ENCODE measurements at places on chromosomes 13 and 19.

DNA sequence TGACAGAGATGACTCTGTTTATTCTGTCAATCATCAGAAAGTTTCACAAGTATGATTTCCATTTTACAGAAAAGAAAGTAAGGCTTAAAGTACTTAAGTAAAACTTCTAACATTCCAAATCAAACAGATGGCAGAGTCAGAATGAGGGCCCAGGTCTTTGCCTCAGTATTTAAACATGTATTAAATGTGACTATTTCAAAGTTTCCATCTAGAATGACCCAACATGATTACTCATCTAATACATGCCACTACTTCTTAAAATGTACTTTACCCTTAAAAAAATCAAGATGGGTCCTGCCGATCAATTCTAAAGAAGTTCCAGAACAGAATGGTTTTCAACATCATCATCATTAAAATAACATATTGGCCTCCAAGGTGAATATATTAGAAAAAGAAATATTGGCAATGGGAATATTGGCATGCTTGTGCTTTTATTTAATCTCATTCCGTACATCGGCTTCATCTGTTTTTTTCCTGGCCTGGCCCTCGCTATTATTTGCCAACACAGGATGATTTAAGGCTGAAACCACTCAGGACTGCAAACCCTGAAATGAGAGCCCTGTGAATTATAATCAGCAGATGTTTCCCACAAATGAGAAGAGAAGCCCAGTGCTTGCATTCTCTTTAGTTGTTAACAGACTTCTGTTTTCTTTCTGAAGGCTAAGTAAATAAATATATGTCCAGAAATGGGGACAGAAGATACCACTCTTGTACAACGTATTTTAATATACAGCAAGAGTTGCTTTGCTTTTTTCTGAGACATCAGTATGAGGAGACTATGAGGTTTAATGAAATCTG is 340.0 kb downstream of the DNAJC15 start:
- no peak for DNase-seq

DNA sequence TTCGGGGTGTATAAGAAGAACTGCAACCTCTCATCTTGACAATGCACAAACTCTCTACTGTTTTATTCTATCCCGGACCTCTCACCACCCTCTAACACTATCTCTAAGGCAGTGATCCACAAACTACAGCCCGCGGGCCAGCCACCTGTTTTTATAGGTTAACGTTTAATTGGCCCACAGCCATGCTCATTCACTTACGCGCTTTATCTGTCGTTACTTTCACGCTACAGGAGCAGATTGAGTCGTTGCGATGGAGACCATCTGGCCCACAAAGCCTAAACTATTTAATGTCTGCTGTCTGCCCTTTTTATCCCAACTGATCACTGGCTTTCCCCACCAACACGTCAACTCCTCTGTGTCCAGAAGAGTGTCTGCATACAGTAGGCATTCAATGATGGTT is 158.9 kb downstream of the CACNA1A start:
- DNase-seq, result no peak

DNA sequence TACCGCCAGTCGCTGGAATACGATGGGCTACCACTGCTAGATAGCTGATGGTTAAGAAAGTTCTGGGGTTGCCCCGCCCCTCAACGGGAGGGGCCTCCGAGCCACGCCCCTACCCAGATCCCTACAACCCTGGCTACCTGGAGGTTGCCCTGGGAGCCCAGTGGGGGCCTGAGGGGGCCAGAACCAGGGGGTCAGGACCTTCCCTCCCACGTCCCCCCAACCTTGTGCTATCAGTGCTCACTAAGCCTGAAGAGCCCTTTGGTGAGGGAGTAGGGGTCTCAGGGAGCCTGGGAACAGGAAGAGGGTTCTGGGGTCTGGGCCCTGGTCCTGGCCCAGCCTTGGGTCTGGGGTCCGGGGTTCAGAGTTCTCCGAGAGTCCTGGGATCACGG is 8.9 kb downstream of the OCEL1 start:
- peak; percentile 62 for DNase-seq

DNA sequence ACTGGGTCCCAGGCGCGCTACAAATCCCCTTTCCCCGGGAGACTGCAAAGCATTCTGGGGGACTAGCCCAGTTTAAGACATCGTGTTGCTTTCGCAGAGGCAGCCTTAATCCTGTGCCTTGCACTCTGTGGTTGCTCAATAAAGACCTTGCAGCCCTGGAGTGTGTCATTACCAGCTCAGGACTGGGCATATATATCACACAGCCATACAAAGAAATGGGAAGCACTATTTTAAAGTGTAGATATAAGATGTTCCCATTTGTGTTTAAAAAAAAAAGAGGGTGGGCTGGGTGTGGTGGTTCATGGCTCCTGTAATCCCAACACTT is 11.1 kb downstream of the NAPA start:
- DNase-seq, result no peak

GRCh38 chr19:8329996-8330395 is 8.7 kb downstream of the RPS28 start:
- DNase-seq, result no peak

GRCh38 chr19:35869327-35870123 is 1.2 kb downstream of the APLP1 start:
- DNase-seq, result peak; percentile 83

GRCh38 chr13:109422161-109422560 is 364.2 kb downstream of the IRS2 start:
- DNase-seq, result no peak

DNA sequence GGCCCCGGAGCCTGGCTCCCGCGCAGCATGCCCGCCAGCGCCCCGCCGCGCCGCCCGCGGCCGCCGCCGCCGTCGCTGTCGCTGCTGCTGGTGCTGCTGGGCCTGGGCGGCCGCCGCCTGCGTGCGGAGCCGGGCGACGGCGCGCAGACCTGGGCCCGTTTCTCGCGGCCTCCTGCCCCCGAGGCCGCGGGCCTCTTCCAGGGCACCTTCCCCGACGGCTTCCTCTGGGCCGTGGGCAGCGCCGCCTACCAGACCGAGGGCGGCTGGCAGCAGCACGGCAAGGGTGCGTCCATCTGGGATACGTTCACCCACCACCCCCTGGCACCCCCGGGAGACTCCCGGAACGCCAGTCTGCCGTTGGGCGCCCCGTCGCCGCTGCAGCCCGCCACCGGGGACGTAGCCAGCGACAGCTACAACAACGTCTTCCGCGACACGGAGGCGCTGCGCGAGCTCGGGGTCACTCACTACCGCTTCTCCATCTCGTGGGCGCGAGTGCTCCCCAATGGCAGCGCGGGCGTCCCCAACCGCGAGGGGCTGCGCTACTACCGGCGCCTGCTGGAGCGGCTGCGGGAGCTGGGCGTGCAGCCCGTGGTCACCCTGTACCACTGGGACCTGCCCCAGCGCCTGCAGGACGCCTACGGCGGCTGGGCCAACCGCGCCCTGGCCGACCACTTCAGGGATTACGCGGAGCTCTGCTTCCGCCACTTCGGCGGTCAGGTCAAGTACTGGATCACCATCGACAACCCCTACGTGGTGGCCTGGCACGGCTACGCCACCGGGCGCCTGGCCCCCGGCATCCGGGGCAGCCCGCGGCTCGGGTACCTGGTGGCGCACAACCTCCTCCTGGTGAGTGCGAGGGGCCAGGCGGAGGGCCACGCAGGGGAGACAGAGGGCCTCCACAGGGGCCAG is at the start of gene KL:
Gene KL, plus strand, starts transcription at position 10 of the 909 bp plus-strand sequence. Its CDS starts 18 bp downstream, at position 28.
- DNase-seq, result no peak

DNA sequence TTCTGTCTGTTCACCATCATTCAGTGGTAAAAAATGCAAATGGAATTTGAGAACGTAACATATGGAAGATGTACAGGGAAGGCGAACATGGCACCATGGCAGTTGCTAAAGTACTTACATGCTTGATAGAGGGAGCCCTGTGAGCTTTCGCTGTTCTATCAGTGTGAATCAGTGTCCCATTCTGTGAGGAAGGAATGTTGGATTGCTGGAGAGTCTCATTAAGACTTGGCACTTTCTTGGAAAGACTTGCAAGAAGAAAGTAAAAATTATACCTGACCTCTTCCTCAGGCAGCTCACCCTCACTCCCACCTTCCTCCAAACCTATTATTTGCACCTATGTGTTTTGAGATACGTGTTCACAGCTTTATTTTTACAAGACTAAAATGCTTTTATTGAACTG is 43.5 kb downstream of the FREM2 start:
- DNase-seq, result no peak

DNA sequence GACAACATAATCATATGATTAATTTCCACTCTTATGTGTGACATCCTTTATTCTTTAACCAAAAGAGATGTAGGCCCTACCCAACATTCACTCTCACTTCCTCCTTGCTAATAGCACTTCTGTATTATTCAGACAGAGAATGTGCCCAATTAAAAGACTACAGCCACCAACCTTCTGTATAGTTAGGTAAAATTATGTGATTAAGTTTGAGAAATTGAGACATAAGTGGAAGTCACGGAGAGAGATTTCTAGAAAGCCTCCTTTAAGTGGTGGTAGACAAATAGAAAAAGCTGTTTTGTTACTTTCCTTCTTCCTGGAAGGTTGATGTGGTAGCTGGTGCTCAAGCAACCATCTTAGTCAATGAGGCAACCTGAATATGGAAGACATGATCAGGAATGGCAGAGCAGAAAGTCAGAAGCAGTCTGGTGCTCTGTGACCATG is 14.8 kb downstream of the EPSTI1 start:
- no peak for DNase-seq

- DNase-seq, result no peak
These were observed 5.3 kb downstream of the CARM1 start for GRCh38 chr19:10876459-10877240.

- no peak for DNase-seq
These were observed 1.4 kb downstream of the LENG9 start for GRCh38 chr19:54462047-54462654.

DNA sequence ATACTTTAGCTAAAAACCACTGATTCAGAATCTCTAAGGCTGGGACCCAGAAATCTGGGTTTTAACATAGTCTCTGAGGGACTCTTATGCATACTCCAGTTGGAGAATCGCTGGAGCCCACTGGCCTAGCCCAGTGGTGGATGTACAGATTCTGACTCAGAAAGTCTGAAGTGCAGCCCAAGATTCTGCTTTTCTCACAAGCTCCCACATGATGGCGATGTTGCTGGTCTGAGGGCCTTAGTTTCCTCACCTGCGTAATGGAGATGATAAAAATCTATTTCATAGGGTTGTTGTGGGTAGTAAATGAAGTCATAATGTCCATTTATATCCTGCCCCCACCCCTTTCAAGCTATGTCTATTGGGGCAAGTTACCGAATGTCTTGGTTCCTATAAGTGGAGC is 7.7 kb upstream of the CDADC1 start:
- peak; percentile 27 for DNase-seq

DNA sequence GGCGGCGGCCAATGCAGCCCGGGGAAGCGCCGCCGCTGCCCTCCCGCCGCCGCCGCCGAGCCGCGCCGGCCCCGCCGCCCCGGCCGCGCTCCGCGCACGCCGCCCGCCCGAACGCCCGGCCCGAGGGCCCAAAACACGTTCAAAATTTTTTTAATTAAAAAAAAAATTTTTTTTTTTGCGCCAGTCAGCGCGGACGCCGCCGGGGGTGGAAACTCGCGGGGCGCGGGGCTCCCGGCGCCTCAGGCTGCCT is 468 bp downstream of the HMGB1 start:
- no peak for DNase-seq
